ENCODE measurements at places on chromosomes 1 and 21.

- no peak for DNase-seq
Observed at GRCh38 chr1:90591355-90591969, 125.6 kb downstream of the BARHL2 start.

GRCh38 chr1:231619257-231619634 lies 7.3 kb upstream of the DISC1 start:
- DNase-seq: no peak

DNA sequence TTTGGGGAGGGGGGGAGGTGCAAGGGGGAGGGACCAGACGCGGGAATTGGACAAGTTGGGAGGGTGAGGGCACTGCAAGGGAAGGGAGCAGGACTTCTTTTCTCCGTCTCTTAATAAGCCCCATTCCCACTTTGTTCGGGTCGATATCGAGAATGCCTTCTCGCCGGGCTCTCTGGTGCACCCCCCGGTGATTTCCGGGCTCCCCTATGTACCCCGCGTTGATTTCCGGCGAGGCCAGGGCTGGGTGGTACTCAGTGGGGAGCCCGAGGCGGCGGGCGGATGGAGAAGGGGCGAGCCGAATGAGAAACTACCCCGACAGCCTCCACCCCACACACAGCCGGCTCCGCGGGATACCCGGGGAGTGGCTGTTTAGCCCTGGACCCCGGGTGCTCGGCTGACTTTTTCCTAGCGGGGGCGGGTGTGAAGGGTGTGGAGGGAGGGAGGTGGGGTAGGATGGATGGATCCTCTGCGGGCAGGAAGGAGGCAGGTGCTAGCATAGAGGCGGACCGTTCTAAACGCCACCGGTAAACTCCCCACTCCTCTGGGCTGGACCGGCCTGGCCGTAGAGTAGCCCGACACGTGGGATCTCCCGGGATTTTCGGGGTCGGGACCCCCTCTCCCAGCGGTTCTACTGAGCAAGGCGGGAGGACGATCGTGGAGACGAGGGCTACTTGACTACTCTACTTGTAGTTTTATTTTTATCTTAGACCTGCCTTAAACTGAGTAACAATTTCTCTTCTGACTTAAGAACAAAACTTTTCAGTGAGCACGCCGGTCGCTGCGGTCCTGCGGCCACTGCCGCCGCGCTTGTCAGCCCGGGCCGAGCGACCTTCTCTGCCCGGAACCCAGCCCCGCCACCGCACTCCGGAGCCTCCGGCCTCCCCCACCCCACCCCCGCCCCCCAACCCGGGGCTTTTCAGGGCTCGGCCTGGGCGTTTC lies 1.0 kb downstream of the RNF220 start:
- no peak for DNase-seq

DNA sequence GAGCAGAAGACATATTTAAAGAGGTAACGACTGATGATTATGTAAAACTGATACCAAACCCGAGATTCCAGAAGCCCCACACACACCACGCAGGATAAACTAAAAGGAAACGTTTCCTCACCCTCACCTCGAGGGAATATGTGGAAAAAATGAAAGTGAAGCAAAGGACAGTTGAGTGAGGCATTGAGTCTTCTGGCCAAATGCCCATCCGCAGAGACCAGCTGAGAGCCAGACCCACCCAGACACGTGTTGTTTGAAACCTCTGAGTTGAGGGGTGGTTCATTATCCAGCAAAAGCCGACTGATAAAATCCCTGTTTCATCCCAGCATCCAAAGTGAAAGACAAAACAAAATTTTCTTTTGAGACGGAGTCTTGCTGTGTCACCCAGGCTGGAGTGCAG lies 29.6 kb upstream of the PCBP3 start:
- no peak for DNase-seq

GRCh38 chr21:27143476-27143875 lies 176.6 kb upstream of the ADAMTS5 start:
- DNase-seq: no peak

DNA sequence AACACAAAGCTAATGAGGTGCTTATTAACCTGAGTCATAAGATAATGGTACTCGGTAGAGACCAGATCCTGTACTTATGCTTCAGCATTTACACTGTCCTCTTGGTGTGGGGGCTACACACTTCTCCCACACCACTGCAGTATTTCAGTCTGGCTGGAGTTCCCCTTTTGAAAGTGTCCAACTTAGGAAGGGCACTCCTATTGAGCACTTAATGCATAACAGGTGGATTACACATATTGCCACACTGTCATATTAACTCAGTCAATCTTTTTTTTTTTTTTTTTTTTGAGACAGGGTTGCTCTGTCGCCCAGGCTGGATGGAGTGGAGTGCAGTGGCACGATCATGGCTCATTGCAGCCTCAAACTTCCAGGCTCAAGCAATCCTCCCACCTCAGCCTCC lies 1.5 kb downstream of the GPATCH4 start:
- DNase-seq: no peak

- no peak for DNase-seq
Observed at GRCh38 chr21:35201288-35201687, 152.2 kb upstream of the RUNX1 start.

GRCh38 chr1:33562563-33562962 lies 90.1 kb downstream of the ZSCAN20 start:
- DNase-seq: no peak

DNA sequence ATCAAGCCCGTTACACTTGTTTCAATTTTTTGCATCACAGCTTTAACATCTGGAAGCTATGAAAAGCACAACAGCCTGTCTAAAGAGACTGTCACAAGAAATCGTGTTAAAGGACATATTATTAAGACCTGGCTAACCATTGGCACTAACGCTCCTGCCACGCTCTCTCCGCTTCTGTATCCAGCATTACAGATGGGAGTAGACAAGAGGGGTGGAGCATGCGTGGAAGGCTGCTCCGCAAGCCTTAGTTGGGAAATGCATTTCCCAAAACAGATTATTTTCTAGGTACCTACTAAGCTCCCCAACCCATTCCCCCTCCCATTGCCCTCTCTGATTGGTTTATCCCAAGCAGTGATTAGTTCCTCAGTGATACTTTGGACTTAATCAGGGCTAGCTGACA lies 72.4 kb downstream of the NTNG1 start:
- DNase-seq: no peak

DNA sequence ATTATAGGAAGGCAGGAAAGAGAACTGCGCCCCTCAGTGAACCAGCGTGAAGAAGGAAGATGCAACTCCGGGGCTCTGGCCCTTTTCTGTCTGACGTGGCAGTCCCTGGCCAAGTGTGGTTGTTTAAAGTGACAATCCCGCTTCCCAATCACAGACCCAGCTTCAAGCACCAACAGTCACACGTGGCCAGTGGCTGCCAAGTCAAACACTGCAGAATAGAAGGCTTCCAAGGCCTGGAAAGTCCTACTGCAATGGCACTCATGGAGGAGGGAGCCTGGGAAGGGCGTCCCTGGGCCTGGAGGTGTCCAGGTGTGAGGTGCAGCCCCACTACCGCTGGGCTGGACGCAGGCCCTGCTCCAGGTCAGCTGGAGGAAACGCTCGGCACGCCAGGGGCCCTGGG lies 143.8 kb downstream of the CASZ1 start:
- DNase-seq: no peak

- no peak for DNase-seq
Observed at GRCh38 chr1:26097696-26098095, 13.9 kb upstream of the PDIK1L start.

DNA sequence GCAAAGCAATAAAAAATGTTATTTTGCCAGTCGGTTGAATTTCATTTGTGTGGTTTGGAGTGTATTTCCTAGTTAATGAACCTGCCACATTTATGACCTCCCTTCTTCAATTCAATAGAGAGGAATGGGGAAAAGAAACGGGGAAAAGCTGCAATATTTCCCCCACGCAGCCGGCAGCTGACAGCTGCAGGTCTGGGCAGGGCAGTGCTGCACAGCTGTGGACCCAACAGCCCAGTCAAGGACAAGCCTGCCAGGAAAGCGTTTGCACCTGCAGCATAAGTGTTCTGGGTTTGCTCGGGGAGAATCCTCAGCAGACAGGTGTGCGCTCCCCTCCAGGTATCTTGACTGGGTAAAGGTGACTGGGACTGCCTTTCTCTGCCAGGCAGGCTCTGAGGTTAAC lies 53.4 kb downstream of the FBXO2 start:
- no peak for DNase-seq

DNA sequence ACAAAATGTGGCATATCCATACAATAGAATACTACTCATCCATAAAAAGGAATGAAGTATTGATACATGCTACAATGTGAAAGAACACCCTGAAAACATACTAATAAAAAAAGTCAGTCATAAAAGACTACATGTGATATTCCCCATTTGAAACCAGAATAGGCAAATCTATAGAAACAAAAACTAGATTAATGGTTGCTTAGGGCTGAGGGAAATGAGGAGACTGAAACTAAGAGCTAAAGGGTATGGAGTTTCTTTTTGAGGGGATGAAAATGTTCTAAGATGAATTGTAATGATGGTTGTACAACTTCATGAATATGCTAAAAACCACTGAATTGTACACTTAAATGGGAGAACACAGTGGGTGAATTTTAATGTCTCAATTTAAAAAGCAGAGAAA lies 50.9 kb downstream of the ACBD6 start:
- DNase-seq: no peak

GRCh38 chr1:161199506-161200139 lies 769 bp upstream of the ADAMTS4 start:
- DNase-seq: no peak

GRCh38 chr21:27674041-27674615 lies 707.2 kb upstream of the ADAMTS5 start:
- no peak for DNase-seq

DNA sequence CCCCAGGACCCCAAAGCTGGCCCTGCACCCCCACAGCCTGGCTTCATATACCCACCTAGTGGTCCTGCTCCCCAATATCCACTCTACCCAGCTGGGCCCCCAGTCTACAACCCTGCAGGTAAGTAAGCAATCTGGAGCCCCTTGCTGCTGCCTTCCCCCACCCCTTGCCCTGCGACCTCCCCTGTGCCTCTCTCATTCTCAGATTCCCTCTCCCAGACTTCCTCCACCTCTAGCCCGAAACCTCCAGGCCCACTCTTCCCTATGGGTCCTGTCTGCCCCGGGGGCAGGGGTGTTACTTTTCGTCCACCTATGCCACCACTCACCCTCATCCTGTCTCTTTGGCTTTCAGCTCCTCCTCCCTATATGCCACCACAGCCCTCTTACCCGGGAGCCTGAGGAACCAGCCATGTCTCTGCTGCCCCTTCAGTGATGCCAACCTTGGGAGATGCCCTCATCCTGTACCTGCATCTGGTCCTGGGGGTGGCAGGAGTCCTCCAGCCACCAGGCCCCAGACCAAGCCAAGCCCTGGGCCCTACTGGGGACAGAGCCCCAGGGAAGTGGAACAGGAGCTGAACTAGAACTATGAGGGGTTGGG lies 2.9 kb downstream of the SHISA4 start:
- no peak for DNase-seq

DNA sequence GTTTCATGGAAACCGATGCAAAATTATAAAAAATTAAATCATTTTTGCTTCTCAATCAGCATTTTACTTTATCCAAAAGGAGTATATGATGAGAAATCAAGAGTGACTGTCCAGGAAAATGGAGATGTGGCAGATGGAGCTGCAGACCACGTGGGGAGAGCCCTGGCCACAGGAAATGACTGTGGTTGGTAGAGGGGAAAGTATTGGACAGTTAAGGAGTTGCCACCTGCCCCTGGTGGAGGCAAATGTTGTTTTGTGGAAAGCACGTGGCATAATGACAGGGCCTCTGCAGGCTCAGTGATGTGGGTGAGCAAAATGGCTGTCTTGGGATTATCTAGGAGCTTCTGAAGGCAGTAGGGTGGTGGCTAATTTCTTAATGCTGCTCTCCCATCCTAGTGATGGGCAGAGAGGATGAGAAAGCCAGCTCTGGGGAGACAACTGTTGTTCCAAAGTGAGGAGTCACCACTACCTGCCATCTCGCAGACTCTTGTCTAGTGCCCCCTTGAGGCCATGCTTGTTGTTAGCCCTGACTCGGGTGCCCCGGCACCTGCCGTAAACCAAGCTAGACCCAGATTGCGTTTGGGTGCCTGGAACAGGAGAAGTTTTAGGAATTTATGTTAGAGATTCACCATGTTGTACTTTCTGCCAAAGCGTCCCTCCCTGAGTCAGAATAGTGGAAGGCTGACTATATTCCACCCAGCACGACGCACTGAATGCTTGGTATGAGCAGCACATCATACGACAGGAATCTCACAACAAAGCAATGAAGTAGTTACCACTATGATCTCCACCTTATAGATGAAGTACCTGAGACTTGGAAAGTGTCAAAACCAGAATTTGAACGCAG lies 144.0 kb downstream of the ROR1 start:
- no peak for DNase-seq

GRCh38 chr1:27144920-27145661 lies 9.8 kb downstream of the SLC9A1 start:
- no peak for DNase-seq

GRCh38 chr1:184915463-184916090 lies 58.7 kb downstream of the NIBAN1 start:
- DNase-seq: no peak

DNA sequence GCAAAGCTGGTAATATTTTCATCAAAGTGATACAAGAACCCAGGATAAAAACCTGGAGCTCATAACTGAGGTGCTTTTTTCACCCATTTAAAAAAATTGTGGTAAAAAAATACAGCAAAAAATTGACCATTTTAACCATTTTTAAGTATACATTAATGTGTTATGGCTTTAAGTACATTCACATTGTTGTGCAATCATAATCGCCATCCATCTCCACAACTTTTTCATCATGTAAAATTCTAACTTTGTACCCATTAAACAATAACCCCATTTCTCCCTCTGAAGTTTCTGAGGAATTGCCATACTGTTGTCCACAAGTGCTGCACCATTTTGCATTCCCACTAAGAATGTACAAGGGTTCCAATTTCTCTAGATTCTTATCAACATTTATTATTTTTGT lies 36.6 kb downstream of the ACP6 start:
- DNase-seq: no peak

GRCh38 chr1:161159913-161160243 lies 578 bp downstream of the USP21 start:
- DNase-seq: no peak

- no peak for DNase-seq
Observed at GRCh38 chr1:216005916-216006315, 417.3 kb downstream of the USH2A start.

GRCh38 chr1:156838972-156839371 lies 19.9 kb downstream of the INSRR start:
- no peak for DNase-seq

- no peak for DNase-seq
Observed at GRCh38 chr1:183024317-183025009, 1.2 kb downstream of the LAMC1 start.

DNA sequence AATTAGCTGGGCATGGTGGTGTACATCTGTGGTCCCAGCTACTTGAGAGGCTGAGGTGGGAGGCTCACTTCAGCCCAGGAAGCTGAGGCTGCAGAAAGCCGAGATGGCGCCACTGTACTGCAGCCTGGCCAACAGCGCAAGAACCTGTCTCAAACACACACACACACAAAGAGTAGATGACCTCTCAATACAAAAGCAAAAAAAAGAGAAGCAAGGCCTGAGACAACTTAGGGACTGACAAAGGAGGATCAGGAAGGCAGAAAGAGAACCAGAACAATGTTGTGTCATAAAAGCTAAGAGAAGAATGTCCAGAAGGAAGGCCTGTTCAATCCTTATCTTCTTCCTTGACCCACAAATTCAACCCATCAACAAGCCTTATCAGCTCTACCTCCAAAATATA lies 18.5 kb downstream of the WASF2 start:
- no peak for DNase-seq

All from left renal cortex interstitium (tissue), 4 donors.